ENCODE measurements at places on chromosomes 6 and 20.
A peak's percentile ranks its signal among the peaks of the same experiment; 100 is the strongest.

DNA sequence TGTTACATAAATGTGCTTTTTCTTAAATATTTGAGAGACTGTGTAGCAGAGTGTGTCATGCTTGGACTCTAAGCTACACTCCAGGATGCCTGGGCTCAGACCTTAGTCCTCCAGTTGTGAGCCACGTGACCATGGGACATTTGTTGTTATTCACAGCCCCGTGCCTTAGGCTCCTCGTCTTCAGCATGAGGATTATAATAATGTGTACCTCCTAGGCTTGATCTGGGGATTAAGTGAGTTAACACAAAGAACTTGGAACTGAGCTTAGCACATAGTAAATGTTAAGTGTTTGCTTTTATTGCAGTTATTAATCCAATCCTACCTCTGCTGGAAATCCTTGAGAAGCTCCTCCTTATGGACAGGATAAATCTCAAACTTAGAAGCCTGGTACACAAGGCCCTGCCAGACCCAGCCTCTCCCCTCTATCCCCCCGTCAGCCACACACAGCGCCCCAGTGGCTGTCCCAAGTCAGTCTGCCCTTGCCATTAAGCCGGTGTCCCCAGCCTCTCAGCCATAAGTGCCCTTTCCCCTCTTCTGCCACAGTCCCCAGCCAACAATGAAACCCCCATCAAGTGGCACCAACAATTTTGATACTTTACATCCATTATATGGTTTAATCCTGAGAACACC, 177.5 kb downstream of the TMEM242 start:
- no peak for DNase-seq

DNA sequence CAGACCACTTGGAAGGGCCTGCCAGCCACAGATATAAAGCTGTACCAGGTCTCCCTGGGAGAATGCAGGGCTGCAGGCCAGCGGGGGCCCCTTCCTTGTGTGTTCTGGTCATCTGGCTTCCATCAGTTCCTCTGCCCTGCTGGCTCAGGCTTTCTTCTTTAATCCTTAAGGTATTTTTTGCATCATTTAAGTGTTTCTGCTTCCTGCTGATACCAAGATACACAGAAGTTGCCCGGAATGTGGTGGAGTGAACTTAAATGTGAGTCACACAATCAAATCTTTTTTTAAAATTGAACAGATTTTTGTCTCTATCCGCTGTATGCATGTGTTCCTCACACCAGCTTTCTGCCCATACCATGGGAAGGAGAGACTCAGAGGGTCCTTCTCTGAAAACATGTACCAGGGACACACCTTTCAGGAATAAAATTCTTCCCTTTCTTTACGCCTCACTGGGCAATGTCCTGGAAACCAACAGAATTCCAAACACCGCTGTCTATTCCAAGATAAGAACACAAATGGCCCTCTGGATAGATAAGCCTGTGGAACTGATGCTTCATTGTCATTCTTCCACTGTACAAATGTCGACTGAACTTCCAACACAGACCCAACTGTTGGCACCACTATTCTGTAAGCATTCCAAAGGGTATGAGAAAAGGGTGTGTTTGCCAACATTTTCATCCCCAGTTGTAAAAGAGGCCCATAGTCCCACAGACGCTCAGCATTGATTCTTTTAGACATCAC, 206.2 kb upstream of the MYLIP start:
- no peak for DNase-seq

GRCh38 chr20:47789764-47790579, 4.7 kb upstream of the SULF2 start:
- DNase-seq: no peak

DNA sequence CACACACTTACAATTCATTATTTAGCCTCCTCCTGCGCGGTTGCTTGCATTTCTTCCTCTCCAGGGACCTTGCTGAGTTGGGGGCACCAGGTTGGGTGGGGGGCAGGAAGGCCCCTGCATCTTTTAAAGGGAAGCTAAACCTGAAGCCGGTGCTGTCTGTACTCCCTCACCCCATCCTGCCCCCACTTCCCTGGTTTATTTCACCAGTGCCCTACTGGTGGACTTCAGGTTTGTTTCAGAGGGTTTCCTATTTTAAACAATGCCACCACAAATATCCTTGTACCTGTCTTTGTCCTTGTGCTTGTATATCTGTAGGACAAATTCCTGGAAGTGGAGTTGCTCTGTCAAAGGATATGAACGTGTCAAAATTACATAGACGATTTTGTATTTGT, 21.0 kb downstream of the PTK7 start:
- no peak for DNase-seq

DNA sequence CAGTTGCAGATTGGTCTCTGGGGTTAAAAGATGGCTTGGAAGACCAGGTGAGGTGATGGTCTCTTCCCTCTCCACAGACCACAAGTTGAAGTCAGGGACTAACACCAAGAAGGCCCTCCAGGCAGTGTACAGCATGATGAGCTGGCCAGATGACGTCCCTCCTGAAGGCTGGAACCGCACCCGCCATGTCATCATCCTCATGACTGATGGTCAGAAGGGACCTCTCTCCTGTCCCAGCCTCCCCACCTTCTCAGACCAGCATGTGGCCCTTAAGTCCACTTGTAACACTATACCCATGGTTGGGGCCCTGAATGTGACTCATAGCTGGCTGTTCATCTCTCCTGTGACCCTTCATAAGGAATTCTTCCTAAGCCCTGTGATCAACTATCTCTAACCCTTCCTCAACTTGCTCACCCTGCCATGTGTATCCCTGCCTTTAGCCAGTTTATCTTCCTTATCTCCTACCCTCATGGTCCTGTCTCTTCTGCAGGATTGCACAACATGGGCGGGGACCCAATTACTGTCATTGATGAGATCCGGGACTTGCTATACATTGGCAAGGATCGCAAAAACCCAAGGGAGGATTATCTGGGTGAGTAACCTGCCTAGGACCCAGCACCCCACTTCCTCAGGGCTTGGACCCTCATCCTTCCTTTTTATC, 3.0 kb downstream of the CFB start:
- DNase-seq: no peak

DNA sequence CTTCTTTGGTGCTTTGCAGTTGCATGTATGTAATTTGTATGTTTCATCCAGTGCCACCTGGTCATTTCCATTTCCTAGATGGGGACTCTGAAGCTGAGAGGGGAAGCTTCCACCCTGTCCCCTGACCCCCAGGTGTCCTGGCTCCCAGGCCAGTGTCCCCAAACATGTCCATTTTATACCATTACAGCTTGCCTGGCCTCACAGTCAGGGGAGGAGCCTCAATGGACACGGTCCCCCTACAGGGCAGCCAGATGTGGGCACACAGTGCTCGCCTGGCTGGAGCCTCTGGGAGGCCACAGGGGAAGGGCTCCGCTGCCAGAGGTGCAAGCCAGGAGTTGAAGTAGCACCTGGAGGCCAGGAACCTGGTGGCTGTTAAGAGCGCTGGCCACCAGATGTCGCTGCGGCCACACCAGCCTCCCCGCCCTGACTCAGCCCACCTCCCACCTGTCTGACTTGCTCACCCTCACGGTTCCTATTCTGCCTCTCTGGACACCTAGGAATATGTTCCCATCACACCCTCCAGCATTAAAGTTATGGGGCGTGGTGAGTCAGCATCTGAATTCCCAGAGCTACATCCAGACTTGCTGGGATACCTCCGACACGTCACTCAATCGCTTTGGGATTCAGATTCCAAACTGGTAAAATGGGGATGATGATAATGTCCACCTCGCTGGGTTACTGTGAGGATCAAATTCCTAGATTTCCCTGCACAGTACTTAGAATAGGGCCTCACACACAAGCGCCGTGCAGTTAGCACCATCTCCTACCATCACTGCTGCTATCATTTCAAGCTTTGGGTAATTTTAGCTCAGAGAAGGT, 107.4 kb downstream of the SULF2 start:
- peak; percentile 43 for DNase-seq

DNA sequence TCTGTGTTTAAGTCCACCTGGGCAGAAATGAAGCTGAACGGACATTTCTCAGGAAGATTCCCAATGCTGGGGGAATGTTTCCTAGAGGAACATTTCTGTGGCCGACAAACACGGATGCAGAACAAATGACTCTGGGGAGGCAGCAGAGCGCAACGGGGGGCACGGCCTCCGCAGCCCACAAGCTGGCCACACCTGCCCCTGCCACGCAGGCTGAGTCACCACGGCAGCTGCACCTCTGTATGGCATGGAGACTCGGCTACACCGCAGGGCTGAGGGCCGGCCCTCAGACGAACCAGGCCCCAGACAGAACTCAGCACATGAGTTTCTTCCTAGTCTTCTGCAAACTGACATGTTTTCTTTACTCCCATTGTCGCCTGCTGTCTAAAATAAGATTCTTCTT, 10.0 kb upstream of the PRR18 start:
- no peak for DNase-seq

GRCh38 chr6:30325873-30326525, 728 bp upstream of the TRIM39 start:
- DNase-seq: peak; percentile 62

- no peak for DNase-seq
Measured at GRCh38 chr6:36615018-36615761, 21.0 kb downstream of the SRSF3 start.

DNA sequence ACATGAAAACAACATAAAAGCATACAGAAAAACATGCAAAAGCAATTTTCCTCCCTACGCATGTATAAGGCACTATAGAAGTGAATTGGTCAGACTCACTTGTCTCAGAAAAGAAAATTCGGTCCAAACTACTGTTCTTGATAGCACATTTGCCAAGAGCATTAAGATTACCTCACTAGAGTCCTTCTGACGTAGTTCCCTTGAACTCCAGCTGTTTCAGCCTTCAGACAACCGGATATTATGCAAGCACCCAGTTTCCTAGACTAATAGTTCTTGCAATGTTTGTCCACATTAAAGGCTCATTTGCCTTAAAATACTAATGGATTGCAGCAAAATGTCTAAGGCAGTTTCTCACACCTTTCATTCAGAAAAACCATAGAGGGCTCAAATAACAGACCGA, 2.5 kb upstream of the CASS4 start:
- DNase-seq: no peak
